ENCODE measurements at places on chromosomes 16 and 17.

GRCh38 chr16:64417711-64418227 lies 704.1 kb downstream of the CDH11 start:
- DNase-seq: no peak

DNA sequence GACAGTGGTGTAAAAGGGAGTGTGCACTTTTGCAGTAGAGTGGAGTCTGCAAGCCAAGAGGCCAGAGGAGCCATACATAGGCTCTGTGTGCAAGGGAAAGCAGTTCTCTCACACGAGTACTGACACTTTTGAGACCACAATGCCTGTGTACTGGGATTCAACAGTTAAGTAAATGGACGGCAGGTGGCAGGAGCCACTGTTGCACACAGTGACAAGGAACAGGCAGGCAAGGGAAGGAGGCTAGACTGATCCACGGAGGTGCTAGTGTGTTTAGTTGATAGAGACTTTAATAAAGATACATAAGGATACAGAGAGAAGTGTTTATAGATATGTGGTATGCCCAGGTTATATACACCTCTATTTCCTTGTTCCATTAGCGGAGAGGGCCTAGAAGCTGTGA lies 67.0 kb downstream of the MPRIP start:
- peak; percentile 65 for DNase-seq

DNA sequence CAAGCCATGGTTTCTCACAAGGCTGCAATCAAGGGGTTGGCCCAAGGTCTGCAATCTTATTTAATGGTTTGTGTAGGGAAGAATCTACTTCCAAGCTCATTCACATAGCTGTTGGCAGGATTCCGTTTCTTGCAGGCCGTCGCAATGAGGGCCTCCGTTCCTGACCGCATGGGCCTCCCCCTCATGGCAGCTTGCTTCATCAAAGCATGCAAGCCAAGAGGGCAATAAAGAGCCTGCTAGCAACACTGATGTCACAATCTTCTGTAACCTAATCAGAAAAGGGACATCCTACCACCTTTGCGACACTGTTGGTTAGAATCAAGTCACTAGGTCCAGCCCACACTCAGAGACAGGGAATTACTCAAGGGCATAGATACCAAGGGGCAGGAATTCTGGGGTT lies 95.5 kb downstream of the CCT6B start:
- peak; percentile 10 for DNase-seq

DNA sequence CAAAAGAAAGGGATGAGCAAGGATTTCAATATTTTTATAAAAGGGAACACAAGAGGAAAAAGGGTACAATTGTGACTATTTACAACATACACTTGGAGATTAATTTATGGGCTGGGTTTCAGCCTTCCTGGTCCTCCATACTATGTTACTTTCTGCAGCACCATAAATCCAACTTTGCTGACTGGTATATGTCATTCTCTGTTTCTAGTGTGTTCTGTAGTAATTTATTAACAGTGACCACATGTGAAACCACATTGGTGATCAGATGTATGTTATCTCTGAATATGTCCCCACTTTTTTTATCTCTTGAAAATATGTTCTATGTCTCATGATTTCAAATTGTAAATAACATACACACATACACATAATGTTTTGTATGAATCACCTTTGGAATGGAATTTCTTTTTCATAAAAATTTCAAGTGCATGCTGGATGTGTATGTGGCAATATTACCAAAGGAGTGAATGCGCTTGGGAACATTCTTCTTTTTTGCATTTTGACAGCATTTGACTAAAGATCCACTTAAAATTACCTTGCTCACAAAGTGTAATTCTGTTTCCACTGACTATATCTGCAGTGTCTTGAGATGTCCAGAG lies 2.9 kb upstream of the LYRM9 start:
- no peak for DNase-seq

- DNase-seq: no peak
These were observed 16.8 kb downstream of the MARCHF10 start for GRCh38 chr17:62791235-62791734.

GRCh38 chr17:61926826-61927207 lies 965 bp downstream of the INTS2 start:
- no peak for DNase-seq

DNA sequence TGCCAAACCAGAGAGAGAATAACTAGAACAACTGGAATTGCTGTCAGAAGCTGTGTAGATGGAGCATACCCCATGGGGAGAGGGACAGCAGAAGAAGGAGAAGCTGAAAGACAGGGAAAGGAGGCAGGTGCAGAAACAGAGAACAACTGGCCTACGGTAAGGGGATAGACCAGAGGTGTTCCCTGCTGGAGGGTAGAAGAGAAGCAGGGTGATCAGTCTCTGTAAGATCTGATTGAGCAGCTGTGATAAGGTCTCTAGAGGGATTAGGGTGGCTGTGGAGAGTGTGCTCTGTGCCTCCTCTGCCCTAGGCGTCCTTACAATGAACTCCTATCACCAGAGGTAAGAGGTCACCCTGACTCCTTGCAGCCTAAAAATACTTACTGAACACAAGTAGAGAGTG lies 30.4 kb upstream of the HS3ST3B1 start:
- DNase-seq: no peak

DNA sequence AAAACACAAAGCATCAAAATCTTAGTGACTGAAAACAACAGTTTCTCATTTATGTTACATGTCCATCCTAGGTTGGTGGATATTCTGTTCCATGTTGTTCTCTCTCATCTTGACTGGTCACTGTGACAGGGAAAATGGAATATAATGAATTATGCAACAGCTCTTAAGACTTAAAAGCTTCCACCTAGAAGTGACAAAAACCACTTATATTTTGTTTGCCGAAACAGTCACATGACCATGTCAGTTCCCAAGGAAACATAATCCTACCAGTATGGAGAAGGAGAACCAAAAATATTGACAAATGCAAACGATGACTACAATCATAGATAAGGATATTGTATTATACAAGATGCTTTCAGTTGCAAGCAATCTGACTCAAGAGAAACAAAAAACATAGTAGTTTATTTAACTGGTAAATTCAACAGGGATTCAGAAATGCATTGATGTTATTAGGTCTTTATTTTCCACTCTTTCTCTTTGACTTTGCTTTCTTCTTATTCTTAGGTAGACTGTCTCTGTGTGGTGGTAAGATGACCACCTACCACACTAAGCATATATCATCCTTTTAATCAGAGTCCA lies 103.8 kb downstream of the SSH2 start:
- no peak for DNase-seq

DNA sequence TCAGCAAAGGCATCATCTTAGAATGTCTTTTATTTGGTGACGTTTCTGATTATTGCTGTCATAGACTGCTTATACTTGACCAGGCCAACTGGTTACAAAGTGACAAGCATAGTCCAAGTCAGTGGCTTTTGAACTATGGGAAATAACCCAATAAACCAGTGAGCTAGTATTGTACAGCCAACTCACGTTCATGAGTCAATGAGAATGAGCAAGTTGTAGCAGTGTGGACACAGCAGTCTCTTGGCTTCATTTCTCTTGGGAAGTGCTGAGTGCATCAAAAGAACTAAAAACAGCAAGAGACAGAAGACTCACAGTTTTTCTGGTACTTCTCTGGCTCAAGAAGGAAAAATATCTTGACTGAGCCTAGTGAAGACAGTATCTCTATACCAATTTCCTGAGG lies 36.9 kb upstream of the CRISPLD2 start:
- no peak for DNase-seq

GRCh38 chr17:68807998-68808772 lies 147.0 kb downstream of the ABCA8 start:
- no peak for DNase-seq

- DNase-seq: no peak
These were observed 1.8 kb upstream of the WDR90 start for GRCh38 chr16:647173-647902.
